Right renal pelvis (tissue), 4 donors: ENCODE measurements at places on chromosomes 3 and 15. TPM values are rescaled to one million over a fixed set of nuclear protein-coding genes. Genes with fewer than 3 reads are reported as not detected.
A peak's percentile ranks its signal among the peaks of the same experiment; 100 is the strongest.

DNA sequence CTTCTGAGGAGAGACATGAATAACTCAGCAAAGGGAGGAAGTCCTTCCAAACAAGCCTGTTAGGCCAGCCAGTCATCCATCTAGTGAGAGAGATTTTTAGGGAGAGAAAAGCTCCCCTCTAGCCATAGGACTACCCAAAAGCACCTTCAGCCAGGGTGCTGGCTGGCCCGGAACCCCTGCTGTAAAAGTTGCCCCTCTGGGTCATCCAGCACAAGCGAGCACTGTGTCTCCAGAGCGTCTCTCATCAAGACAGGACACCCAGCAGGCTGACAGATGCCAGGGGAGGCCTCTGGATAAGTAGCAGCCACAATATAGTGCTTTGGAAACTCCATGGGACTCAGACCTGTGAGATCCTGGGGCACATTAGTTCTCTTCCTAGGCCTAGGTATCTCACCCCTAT is 24.5 kb downstream of the ANXA2 start:
- DNase-seq = no peak

- no peak for DNase-seq
Measured at GRCh38 chr3:66497288-66497984, 3.4 kb downstream of the LRIG1 start.

GRCh38 chr3:159902546-159903314 is 85.9 kb upstream of the IL12A start:
- no peak for DNase-seq

GRCh38 chr3:18649666-18650363 is 224.7 kb upstream of the SATB1 start:
- DNase-seq = no peak

DNA sequence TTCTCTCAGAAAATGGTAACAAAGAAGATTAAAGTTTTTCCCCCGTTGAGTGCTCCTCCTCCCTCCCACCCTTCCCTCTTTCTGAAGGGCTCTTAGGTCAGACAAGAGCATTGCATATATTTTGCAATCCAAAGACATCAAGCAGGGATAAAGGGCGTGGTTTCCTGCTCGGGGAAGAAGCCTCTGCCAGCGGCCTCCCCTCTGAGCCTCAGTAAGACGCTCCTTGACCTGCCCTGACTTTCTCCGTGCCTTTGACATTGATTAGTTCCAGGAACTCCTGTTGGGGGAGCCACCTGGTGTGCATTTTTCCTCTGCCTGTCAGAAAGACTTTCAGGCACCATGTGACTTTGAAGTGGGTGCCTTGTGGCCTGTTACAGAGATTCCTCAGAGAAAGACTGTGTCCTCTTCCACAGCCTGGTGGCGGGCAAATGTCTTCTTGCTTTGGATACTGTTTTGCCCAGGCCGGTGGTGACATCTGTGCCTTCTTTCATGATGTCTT is 87.2 kb upstream of the TBL1XR1 start:
- no peak for DNase-seq

DNA sequence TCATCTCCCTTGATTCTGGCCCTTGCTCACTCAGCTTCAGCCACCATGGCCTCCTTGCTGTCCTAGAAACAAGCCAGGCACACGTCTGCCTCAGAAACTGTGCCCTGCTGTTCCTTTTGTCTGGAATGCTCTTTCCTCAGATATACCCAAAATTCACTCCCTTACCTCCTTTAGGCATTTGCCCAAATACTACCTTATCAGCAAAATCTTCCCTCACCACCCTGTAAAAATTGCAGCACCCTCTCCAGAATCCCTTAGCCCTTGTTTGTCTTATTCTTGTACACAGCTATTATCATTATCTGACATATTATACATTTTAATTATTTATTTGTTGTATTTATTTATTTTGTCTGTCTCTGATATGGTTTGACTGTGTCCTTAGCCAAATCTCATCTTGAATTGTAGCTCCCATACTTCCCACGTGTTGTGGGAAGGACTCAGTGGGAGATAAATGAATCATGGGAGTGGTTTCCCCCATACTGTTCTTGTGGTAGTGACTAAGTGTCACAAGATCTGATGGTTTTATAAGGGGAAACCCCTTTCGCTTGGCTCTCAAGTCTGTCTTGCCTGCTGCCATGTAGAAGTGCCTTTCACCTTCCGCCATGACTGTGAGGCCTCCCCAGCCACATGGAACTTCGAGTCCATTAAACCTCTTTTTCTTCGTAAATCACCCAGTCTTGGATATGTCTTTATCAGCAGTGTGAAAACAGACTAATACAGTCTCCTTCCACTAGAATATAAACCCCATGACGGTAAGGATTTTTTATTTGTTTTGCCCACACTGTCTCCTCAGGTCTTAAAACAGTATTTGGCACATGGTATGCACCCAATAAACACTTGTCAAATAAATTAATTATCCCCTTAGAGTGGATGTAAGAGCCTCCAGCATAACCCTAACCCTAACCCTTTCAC is 60.0 kb upstream of the STT3B start:
- DNase-seq = no peak

SLC28A1 gene
- 8.5 TPM for polyA plus RNA-seq

- DNase-seq = no peak
Measured at GRCh38 chr3:25007974-25008658, 419.9 kb upstream of the RARB start.

NRG4 gene
- polyA plus RNA-seq = 4.5 TPM

COMMD2 gene
- polyA plus RNA-seq = 68.2 TPM

SPTBN5 gene
- 2.6 TPM for polyA plus RNA-seq

TAGLN3 gene
- 2.2 TPM for polyA plus RNA-seq

DNA sequence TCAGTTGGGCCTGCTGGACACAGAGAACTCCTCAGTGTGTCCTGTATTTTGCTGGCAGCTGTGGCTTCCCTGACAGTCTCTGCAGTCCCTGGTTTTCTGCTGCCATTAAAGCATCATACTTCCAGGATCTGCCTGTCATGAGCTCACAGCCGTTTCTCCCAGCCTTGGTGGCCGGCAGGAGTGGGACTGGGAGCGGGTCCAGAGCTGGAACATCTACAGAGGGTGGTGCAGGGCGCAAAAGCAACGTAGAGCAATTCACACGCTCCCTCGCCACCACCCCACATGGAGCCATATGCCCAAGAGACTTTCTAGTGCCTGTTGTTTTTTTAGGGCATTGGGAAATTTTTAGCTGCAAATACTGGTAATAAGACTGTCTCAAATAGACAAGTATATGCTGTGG is 33.6 kb downstream of the ABTB1 start:
- DNase-seq = no peak

RPL39L gene
- polyA plus RNA-seq = 18.3 TPM

DNA sequence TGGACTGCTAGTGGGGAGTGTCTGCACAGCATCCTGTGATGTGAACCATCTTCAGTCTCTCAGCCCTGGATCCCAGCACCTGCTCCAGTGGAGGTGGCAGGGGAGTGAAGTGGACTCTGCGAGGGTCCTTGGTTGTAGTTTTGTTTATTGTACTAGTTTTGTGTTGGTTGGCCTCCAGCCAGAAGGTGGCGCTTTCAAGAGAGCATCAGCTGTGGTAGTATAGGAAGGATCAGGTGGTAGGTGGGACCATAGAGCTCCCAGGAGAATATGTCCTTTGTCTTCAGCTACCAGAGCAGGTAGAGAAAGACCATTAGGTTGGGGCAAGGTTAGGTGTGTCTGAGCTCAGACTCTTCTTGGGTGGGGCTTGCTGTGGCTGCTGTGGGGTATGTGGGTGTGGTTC is 20.9 kb downstream of the NEK11 start:
- DNase-seq = no peak

GRCh38 chr15:80856809-80857377 is 77.7 kb downstream of the CEMIP start:
- DNase-seq = no peak

DNA sequence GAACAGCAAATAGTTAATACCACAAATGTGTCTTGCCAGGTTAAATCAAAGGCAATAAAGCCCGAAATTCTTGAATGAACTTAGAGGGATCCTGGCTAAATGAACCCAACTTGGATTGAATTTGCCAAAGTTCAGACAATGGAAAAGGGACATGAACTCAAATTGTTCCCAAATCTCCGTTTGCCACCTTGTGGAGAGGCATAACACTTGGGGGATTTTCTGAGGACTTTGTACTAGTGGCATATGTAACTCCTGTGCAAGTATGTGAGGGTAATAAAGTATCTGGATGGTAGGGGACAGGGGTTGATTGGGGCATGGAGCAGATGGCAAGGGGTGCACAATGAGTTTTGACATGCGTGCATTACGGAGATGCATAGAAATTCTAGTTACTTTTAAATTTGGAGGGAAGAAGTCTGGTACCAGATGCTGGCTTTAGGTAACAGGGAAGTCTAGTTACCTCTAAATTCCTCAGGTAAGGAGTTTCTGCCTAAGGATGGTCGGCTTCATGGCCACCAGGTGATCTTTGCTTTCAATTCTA is 1.2 kb upstream of the TCAIM start:
- DNase-seq = no peak

NR2E3 gene
- polyA plus RNA-seq = 0.59 TPM

DNA sequence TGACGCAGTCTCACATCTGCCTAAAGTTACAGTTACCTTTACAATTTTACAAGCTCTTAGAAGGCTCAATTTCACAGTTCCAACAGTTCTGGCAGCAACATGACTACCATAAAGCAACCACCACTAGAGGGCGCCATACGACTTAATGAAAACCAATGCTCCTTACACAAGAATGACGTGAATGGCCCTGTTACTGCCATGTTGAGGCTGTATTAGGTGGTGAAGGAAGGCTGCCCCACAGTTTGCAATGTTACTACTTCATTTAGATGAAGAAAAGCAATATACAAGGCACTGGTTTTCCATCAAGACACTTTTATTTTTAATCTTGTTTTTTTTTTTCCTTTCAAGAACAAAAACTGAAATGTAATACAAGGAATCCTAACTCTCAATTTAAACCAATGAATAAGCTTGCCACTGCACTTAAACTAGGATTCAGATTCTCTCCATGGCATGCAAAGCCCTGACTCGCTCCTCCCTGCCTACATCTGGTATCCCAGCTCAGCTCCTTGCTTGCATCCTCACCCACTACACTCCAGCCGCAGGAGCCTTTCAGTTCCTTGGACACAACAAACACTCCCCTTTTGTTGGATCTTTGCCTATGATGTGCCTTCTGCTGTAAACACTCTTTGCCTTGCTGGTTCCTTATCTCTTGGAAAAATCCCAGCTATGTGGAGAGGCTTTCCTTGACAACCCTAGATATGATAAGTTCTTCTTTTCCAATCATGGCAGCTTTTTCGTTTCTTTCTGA is 270.7 kb downstream of the GBE1 start:
- peak; percentile 61 for DNase-seq

GRCh38 chr15:36230776-36231175 is 348.6 kb upstream of the CDIN1 start:
- no peak for DNase-seq

DNA sequence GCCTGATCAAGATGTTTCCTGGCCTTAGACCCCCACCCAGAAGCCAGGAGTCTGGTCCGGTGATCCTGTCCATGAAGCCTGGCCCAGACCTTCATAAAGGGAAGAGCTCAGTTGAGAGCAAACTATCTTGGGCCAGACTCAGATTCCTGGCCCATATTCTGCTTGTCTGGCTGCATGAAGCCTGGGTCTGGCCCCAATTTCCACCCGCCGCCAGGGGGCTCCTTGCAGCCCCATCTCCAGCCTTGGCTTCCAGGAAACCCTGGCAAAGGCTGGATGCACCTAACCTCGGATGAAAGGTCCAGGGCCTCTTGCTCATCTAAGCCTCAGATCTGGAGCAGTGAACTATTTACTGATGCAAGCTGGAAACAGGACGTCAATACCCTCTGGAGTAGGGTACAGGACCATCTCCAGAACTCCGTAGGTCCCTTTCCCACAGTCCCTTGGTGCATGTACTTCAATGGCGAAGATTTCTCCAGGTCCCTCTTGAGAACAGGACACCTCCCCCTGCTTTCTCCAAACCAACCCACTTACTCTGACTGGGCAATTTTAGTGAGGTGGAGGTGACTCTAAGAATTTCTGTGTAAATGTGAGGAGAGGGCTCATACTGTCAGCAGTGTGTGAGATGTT is 5.6 kb downstream of the FOXL2 start:
- DNase-seq = no peak

GPR87 gene
- 0.11 TPM for polyA plus RNA-seq

GOLGA8S gene
- polyA plus RNA-seq = 0.95 TPM

MINDY4B gene
- not detected for polyA plus RNA-seq

GOLGA6L9 gene
- polyA plus RNA-seq = 5.4 TPM

- no peak for DNase-seq
Measured at GRCh38 chr3:32978331-32978730, 26.9 kb downstream of the CCR4 start.

GRCh38 chr3:124410471-124410870 is 319.8 kb upstream of the UMPS start:
- no peak for DNase-seq

- DNase-seq = no peak
Measured at GRCh38 chr15:81213982-81214381, 17.3 kb downstream of the IL16 start.

TM4SF1 gene
- polyA plus RNA-seq = 84.1 TPM

BFSP2 gene
- not detected for polyA plus RNA-seq

DNA sequence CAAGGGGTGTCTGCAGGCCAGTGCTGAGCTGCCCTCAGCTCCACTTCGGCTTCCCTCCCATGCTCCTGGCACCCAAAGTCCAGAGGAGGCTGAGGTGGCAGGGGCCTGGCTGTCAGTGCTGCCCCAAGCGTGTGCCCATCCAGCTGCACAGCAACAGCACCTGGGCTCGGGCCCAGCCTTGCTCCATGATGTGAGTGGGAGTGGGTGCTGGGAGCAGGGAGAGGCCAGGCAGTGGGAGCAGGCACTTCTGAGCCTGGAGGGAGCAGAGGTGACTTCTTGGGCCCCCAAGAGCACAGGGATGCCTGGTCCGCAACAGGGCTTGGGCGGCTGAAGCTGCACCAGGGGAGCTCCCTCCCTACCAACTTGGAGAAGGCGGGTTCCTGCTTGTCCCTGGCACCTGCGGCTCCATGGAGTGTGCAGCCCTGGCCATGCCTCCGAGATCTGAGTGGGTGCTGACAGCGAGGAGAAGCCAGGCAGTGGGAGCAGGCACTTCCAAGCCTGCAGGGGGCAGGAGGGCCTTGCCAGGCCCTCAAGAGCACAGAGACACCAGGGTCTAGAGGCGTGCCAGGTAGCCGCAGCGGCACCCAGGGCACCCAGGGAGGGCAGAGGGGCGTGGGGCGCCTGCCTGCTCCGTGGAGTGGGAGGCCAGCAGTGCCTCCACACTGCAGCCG is 366.7 kb upstream of the SGO1 start:
- no peak for DNase-seq

GRCh38 chr15:58471348-58471747 is 39.6 kb downstream of the LIPC start:
- no peak for DNase-seq

AMOTL2 gene
- polyA plus RNA-seq = 93.3 TPM

DNA sequence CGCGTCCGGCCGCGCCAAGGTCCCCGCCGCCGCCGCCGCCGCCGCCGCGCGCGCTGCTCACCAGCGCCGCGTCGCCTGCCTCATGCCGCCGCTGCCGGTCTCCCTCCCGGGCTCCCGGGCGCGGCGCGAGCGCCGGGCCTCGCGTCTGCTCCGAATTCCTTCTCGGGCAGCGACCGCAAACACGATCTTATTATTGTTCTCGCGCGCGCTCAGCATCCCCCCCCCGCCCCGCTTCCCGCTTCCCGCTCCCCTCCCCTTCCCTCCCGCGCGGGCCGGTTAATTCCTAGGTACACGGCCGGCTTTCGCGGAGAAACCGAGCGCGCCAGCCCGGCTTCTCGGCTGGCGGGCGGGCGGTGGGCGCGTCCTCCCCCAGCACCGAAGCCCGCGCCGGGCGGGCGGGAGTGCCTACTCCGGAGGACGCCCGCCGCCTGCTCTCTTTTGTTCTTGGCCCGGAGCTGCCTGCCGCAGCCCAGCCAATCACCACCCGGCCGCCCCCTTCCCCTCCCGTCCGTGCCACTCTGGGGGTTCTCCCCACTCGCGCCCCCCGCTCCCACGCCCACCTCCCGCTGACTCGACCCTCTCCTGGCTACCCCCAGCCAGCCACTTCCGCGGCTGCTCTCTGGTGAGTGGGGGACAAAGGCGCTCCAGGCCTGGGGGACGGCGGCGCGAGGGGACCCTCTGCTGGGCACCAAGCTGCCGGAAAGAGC is at the start of gene HDGFL3:
Gene HDGFL3, minus strand, starts transcription at position 164 of the 707 bp plus-strand sequence. CDS start 409 bp downstream, outside the sequence.
- peak; percentile 53 for DNase-seq
